Mammary epithelial cell (primary cell): ENCODE measurements at places on chromosomes 12 and 14. TPM values are rescaled to one million over a fixed set of nuclear protein-coding genes. Genes with fewer than 3 reads are reported as not detected.

Gene POTEM
- not detected for polyA plus RNA-seq

Gene FBXL14
- polyA plus RNA-seq: 6.6 TPM

Gene KRT72
- not detected for polyA plus RNA-seq

Gene NEUROD4
- not detected for polyA plus RNA-seq

Gene GSG1
- polyA plus RNA-seq: 0.06 TPM

Gene DCN
- 11.4 TPM for polyA plus RNA-seq

Gene COX8C
- polyA plus RNA-seq: not detected

Gene CABP1
- 0.03 TPM for polyA plus RNA-seq

Gene SDR9C7
- polyA plus RNA-seq: not detected

Gene TAS2R42
- not detected for polyA plus RNA-seq

Gene IFT43
- polyA plus RNA-seq: 32.1 TPM
